ENCODE measurements at places on chromosomes 5 and 9. TPM values are rescaled to one million over a fixed set of nuclear protein-coding genes. Genes with fewer than 3 reads are reported as not detected.

DNA sequence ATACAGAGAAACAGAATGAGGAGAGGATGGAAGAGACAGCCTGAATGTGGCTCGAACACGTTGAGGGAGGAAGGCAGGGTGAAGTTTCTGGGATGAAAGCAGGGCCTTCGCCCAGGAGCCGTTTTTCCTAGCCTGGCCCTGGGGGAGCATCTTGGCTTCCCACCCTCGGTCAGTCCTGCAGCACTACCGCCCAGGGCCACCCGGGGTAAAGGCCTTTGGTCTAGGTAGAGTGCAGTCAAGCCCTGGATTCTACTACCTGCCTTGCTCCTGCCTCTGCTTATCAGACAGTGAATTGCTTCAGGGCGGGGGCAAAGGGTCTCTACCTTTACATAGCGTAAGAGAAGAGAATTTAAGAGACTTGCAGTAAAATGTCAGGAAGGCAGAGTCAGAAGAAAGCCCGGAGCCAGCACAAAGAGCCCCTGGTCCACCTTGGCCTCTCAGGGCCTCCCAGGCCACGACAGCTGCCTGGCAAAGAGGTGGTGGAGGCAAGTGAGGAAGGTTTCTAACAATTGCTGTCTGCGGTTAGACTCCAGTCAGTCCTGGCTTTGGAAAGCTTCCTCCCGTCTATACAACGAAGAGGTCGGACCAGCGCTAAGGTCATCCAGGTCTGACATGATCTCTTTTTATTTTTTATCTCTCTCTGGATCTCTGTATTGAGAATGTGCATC lies 17.9 kb downstream of the COL15A1 start:
- DNase-seq = no peak

GRCh38 chr5:126757713-126758357 lies 19.1 kb upstream of the LMNB1 start:
- no peak for DNase-seq

GRCh38 chr5:106854922-106855321 lies 815.8 kb downstream of the EFNA5 start:
- DNase-seq = no peak

- DNase-seq = no peak
Observed at GRCh38 chr5:130331332-130331731, 427.1 kb downstream of the CHSY3 start.

- no peak for DNase-seq
Observed at GRCh38 chr9:113931140-113931539, 55.0 kb downstream of the ZNF618 start.

DNA sequence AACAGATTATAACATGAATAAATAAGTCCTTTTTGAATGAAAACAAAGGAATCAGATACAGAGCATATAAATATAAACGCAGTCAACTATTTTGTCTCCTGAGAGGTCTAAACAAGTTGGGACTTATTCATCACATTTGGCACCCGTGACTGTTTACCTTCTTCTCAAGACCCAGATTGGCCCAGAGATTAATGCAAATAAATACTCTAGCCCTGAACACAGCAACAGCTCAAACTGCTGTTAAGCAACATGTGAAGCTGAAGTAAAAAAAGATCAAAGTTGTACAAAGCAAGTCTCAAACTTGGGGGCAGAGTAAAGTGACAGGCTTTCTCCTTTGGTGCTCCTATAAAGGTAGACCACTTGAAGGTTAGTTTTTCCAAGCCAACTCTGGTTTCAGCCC lies 95.0 kb upstream of the NR5A1 start:
- no peak for DNase-seq

FOXI1 gene
- not detected for total RNA-seq

- DNase-seq = no peak
Observed at GRCh38 chr9:93248386-93249040, 64.6 kb downstream of the WNK2 start.

- no peak for DNase-seq
Observed at GRCh38 chr5:17878541-17878940, 244.3 kb downstream of the TAF11L14 start.

PLPP6 gene
- 10.3 TPM for total RNA-seq

DNA sequence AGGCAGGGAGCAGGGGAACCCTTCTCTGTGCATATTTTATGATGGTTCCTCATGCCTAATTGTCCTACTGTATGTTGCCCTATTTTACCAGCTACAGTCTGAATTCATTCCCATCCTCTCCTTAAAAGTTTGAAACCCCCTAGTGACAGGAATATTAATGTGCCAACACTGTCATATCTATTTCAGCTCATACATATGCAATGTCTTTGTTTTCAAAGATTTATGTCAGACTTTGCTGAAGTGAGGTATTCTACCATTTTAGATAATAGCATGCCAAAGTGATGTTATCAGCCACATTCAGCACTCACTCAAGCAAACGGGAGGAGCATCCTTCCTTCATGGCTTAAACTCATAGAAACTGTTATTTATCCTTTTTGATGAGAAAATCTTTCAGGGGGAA lies 696.5 kb downstream of the NR2F1-AS1 start:
- no peak for DNase-seq

FBXO38 gene
- total RNA-seq = 48.5 TPM

- DNase-seq = no peak
Observed at GRCh38 chr5:33048315-33048714, 337.2 kb downstream of the NPR3 start.

GRCh38 chr9:94140791-94141790 lies 56.8 kb downstream of the PTPDC1 start:
- no peak for DNase-seq

CBY3 gene
- 0.44 TPM for total RNA-seq

DNA sequence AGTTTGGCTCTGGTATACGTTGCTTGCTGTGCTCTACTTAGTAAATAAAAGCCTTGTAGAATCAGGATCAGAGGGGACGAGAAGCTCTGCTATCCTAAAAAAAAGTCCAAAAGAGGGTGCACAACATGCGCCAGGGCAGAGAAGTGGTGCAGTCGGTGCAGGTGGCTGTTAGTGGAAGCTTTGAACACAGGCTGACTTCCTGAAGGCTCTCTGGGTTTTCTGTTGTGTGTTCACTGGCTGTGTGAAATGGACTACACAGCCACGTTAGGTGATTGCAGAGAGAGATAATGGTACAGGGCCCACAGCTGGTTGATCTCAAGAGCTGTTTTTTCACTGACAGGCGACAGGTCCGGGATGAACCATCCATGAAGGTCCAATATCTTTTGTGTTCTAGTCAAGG lies 167.4 kb downstream of the TMEM167A start:
- DNase-seq = no peak

PCDHGA4 gene
- total RNA-seq = not detected

ADAMTS2 gene
- total RNA-seq = not detected

- DNase-seq = no peak
Observed at GRCh38 chr9:127447416-127448111, 3.6 kb downstream of the RPL12 start.

DNA sequence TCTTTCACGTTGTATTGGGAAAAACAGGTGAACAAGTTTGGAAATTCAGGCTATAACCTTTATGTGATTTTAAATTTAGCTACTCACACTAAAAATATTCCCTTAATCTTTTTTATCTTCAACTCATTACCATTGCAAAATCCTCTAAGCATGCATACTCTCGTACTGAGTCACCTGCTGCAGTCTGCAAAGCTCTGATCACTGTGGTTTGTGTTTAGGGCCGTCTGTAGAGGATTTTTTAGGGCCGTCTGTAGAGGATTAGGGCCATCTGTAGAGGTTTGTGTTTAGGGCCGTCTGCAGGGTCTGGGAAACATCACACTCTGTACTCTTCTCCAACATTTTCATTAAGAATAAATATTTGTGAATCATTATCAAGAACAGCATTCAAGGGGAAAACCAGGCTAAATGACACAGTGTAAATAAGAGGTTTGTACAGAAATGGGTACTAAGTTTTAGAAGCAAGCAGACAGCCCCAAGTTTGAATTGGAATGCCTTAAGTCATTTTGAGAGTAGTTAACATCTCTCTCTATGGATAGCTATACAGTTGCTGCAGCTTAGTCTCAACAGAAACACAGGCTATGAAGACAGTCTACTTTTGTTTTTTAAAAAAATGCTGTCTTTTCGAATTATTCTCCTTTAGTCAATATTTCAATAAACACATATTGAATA lies 155.0 kb upstream of the TSLP start:
- DNase-seq = no peak

DNA sequence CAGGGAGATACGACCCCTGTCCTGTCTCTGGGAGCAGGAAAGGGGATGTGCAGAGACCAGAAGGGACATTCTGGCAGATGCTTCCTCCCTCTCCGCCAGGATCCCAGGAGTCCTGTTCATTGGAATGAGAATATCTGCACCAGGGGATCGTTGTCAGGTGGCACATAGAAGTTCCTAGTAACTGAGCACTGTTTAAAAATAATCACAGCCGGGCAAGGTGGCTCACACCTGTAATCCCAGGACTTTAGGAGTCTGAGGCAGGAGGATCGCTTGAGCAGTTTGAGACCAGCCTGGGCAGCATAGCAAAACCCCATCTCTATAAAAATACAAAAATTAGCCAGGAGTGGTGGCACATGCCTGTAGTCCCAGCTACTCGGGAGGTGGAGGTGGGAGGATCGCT lies 12.3 kb downstream of the SARDH start:
- no peak for DNase-seq

RPS14 gene
- 2,151 TPM for total RNA-seq

GRCh38 chr9:111897601-111898137 lies 1.1 kb downstream of the UGCG start:
- DNase-seq = no peak

DNA sequence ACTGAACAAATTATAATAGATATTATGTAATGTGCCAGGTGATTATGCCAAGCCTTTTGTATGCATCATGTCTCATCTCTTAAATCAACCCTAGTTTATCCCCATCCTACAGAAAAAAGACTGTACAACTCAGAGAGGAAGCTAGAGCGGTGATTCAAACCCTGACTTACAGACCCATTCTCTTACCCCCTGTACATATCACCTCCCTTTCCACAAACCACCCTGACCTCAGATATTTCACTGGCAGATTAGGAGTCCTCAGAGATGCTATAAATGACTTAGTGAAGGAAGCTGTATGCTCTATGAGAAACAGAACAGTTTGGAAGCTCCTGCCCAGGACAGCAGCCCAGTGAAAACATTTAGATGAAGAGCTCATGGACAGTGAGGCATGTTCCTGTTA lies 79.1 kb upstream of the RARS1 start:
- no peak for DNase-seq

EIF4E1B gene
- not detected for total RNA-seq

GTF3C4 gene
- total RNA-seq = 12.7 TPM
